ENCODE measurements at places on chromosomes 2 and 18.

- no peak for DNase-seq
Measured at GRCh38 chr2:66852953-66853352, 418.0 kb downstream of the MEIS1 start.

DNA sequence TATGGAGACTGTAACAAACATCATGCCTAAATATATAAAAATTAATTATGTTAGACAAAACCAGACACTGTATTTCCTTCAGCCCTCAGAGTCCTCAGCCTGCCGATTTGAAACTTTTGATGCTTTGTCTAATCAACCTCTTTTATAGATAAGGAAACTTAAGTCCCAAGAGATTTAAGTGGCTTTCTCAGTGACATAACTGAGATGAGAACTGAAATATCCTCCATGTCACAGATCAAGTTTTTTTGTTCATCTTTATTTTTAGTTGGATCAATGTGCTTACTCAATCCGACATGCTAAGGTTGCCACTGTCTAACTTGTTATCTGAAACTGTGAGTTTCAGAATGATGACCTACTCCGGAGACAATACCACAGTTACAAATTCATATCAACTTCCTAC, 72.3 kb downstream of the BARD1 start:
- DNase-seq, result no peak

- DNase-seq, result no peak
Measured at GRCh38 chr2:181463588-181463987, 6.4 kb downstream of the ITGA4 start.

GRCh38 chr18:6414118-6414722, 491 bp downstream of the L3MBTL4 start:
- DNase-seq, result no peak

DNA sequence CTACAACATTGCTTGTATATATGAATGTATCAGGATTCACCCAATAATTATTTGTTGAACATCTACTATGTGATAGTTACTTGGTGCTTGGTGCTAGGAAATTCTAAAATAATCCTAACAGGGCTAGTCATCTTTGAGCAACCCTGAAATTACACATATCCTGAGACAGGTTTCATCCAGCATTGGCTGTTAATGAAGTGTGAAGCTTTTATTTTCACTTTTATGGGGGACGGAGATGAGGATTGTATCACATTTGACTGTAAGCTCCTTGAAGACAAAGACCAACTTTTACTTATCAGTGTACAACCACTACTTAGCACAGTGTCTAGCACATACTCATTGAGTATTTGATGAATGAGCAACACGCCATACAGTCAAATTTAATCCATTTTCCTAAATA, 6.8 kb upstream of the GALM start:
- no peak for DNase-seq

DNA sequence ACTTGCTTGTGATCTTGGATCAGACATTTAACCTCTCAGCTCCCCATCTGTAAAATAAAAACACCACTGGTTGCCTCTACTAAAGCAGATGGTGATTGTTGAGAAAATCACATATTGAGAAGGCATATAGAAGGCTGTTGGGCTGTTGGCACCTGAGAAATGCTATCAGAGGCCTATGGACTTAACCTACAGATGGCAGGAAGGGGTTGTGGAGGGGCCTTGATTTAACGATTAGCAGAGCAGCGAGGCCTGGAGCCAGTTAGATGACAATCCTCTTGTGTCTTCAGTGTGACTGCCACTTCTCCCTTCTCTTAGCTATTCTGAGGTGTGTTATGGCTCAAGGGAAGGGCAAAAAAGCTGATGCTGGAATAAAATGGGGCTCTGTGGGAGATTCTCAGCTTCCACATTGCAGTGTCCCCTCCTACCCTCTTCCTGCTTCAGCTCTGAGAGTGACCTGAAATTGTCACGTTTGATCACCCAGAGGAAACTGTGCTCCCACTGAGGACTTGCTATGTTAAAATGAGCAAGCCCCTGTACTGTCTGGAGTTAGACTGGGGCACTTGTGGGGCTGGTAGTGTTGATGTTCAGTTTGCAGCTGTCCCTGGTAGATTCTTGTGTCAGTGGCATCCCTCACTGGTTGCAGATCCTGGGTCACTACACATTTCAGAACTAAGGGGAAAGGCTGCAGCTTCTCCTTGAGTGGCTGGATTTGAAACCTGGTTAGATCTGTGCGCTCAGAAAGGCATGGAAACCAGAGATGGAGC, 31.5 kb downstream of the CXCR4 start:
- no peak for DNase-seq

DNA sequence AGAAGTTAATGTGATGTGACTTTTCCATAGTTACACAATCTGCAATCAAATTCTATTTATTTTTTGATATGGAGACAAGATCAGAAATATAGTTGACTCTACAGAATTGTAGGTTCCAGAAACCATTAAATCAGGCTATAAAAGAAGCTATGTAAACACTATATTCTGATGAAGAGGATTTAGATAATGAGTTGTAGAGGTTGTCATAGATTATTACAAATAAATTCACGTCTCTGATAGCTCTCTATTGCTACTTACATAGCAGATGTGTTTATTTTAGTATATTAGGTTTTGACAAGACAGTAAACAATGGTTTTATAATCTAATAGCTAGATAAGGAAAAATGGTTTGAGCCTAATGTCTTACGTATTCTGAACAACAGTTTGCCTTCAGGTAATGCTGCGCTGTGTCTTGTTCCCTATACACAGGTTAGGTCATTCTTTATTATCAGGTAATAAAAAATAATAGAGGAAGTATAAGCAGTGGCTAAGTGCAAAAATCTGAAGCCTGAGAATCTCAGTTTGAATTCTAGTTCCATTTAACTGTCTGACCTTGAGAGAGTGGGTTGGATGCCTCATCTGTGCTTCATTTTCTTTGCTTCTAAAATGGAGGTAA, 93.4 kb downstream of the PPP1R1C start:
- no peak for DNase-seq

DNA sequence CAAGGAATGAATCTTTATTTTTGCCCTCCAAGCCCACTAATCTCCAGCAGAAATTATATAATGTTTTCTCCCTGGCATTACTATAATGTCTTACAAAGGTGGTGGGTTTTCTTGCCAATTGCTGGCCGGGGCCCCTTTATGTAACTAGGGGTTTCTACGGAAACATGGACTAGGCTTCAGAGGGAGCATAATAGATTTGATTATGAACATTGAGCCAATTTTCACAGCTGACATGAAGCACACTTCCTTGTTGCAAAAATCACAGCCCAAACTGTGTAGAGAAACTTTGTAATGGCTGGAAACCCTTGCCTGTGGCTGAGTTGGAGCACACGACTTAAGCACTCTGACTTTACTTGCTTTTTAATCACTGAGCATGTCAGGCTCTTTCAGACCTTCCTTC, 3.8 kb upstream of the CYRIA start:
- DNase-seq, result no peak

DNA sequence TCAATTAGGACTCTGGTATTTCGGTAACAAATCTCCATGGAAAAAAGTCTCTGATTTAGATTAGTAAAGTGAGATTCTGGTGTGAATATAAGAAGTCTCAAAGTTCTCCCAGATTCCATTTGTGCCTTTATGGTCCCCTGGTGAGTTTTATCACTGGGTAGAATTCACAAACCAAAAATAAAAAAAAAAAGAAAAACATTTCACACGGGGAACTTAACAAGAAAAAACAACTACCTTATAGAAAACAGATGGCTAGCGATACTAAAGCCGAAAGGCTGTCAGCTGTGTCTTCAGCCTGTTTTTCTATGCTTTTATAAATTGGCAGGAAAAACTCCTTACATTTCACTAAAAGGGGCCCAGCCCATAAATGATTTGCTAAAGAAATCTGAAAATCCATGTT, 50.6 kb downstream of the COL5A2 start:
- DNase-seq, result no peak

DNA sequence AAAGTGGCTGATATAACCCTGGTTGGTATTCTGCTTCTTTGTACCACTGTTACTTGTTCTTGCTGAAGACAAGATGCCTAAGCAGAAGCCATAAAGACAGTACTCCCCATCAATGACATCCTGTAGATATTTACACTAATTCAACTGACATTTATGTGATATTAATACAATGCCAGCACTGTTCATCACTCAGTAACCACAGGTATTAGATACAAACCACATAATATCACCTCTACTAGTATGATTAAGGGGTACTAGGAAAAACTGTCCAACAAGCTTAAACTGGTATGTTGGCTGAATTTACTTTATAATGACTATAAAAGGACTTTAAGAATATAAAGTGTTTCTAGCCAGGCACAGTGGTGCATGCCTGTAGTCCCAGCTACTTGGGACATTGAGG, 65.8 kb downstream of the RTN4 start:
- peak; percentile 25 for DNase-seq

- DNase-seq, result no peak
Measured at GRCh38 chr2:239272626-239273025, 128.2 kb downstream of the HDAC4 start.

GRCh38 chr2:145836986-145837385, 1317.1 kb upstream of the ZEB2 start:
- DNase-seq, result no peak

DNA sequence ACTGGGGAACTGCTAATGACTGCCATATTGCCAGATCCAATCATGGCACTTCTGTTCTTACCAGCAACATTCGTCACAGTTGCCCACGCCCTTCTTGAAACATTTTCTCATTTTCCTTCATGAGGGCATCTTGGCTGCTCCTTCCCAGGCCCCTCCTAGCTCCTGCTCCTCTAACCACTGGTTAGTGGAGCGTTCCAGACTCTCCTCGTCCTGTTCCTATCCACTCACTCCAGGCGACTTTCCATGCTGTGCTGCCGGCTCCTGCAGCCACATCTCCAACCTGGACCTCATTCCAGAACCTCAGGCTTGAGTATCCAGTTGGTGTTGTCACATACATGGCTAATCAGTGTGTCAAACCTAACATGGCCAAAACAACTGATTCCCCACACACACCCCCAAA, 1.3 kb upstream of the ADI1 start:
- no peak for DNase-seq

GRCh38 chr18:41948544-41949110, 6.4 kb upstream of the PIK3C3 start:
- no peak for DNase-seq

GRCh38 chr2:162629499-162629898, 209.1 kb downstream of the KCNH7 start:
- no peak for DNase-seq

- DNase-seq, result peak; percentile 19
Measured at GRCh38 chr18:58455314-58456188, 173.3 kb downstream of the ALPK2 start.

GRCh38 chr2:209965723-209966122, 36.7 kb upstream of the RPE start:
- no peak for DNase-seq

GRCh38 chr2:1676913-1677820, 67.1 kb downstream of the PXDN start:
- no peak for DNase-seq

DNA sequence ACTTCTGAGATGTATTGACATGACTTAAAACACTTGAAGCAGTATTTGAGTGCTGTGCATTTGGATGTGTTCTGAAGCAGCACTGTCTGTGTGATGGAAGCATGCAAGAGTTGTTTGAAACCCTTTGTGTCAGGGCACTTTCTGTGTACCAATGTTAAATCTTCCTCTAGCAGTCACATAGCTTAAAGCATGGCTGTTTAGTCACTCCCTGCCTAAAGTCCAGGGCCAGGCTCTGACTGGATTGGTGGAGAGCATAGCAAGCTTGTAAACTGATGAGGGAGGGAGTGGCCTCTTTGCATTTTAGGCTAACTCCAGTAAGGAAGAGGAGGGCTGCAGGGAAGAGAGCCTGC, 73.5 kb downstream of the MYO1B start:
- DNase-seq, result peak; percentile 48

GRCh38 chr18:26956863-26957262, 91.4 kb upstream of the AQP4 start:
- DNase-seq, result no peak

GRCh38 chr2:234847364-234847635, 104.5 kb upstream of the SH3BP4 start:
- DNase-seq, result no peak

DNA sequence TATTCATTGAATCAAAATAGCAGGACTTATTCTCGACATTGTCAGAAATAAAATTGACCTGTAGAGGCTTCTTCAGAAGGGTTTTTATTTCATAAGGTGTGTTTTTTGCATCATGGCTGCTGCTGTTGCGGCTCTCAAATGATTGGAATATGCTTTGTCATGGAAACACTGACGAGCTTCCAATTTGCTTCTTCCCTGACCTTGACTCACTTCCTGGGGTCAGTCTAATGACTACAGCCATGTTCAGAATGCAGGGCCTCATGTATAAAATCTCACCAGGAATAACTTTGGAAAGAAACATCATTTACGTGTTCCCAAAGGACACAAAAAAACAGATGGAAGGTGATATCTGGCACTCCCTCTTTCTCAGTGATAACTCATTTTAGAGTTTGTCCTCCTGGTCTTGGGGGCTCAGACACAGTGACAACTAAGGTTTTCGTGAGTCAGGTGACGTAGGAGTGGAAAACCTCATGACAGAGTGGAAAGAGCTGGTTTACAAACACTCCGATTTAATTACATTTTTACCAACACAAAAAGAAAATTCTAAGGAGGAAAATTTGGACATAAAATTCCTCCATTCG, 467.0 kb upstream of the RAB12 start:
- peak; percentile 71 for DNase-seq

GRCh38 chr2:109069331-109070194, 59.4 kb upstream of the SH3RF3 start:
- no peak for DNase-seq

GRCh38 chr2:105797298-105797819, 52.6 kb downstream of the NCK2 start:
- peak; percentile 13 for DNase-seq

DNA sequence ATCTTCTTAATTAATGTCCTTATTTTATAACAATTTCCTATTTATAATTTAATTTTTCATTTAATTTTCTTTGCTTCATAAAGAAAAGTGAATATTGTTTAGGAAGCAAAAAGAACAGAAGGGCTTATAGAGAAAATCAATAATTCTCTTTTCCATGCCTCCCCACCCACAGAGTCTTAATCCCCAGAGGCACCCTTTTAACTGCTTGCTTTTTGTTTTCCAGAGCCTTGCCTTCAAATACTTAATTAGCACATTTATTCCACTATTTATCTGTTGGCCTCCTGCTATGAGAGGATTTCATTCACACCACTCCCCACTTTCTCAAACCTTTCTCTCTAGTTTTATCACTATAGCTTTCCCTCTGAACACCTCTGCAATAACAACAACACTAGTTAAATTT, 373.6 kb downstream of the MBD2 start:
- no peak for DNase-seq

- no peak for DNase-seq
Measured at GRCh38 chr2:152606941-152607340, 110.3 kb downstream of the PRPF40A start.

GRCh38 chr2:36677996-36678605, 18.4 kb upstream of the VIT start:
- DNase-seq, result no peak
